Activated CD4-positive, alpha-beta T cell treated with anti-CD3 and anti-CD28 coated beads, Interleukin-10, Interleukin-2, amounts not matched to agents 100 ng/mL and 50 ng/mL, durations not matched to agents 16 hours and 8 hours (primary cell): ENCODE measurements at places on chromosomes 12 and 14.

DNA sequence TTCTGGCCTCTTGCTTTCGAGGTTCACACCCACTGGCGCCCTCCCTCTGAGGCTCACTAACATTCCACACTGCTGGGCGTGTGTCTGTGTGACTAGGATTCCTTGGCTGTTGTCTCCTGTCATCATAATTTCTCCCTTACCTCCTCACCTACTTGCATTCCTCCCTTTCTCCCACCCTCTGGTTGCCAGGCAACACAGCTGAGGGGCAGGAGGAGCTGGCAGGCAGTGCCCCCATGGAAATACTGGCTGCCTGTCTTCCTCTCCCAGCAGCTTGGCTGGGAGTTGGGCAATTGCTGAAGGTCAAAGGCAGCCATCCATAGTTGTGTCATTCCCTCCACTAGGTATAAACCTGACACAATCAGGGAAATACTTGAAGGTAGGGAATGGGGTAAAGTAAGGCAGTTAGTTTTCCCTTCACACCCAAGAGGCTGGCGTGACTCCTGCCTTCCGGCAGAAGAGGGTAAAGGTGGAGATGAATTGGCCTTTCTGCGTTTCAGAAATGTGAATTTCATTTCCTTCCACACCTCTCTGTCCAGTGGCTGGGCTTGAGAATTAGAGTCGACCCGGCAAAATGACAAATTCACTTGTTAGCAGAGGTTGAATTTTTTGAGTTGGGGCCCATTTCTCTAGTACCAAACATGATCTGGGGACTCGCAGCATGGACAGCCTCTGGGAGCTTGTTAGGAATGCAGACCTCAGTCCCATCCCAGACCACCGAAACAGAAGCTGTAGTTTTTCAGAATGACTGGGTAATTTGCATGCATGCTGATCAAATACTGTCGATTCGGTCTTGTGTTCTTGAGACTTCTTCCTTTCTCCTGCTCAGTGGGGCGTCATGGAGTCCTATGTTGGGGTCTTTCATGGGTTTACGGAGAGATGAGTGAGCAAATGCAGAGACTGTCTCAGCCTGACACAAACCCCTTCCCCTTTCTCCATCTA, 24.3 kb upstream of the EMP1 start:
- DNase-seq, result no peak

GRCh38 chr12:116053479-116054200, 223.9 kb downstream of the MED13L start:
- peak; percentile 11 for DNase-seq

DNA sequence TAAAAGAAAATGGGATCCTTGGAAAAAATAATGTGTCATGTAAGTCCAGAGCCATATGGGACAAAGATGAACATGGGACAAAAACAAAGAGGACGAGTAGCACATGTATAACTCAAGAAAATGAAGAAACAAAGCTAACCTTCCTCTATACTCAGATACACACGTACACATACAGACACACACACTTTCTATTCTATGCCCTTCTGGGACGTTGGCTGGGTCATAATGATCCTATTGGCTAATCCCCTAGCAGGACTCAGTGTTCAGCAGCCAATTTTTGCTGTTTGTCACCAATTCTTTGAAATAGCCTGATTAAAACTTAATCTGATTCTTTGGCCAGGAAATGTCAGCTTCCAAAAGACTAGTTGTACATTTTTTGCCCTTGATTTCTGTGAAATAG, 189.4 kb upstream of the FOXG1 start:
- DNase-seq, result no peak

DNA sequence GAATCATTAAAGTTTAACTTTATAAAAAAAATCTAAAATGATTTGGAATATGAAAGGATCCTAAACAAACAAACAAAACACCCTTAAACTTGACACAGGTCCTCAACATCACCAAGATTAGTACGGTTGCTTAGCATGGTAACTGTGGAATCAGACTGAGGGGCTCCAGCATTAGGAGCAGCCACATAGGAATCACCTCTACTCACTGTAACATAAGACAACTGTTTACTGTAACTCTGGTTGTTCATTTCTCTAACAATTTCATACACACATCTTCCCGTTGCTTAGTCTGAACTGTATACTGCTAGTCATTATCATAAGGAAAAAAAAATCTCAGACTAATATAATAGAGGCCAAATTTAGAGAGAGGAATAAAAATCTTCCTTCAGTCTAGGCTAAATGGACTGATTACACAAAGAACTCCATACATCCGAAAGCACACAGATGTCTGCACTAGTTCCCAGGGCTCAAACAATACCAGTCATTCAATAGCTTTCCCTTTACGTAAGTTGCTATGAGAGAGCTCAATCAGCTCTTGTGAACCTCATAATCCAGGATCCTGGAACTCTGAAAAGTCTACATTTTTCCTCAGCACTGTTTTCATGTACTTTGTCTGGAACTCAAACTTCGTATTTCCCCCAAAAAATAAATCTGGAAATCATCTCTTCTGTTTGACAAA, 26.0 kb downstream of the LRP6 start:
- no peak for DNase-seq

DNA sequence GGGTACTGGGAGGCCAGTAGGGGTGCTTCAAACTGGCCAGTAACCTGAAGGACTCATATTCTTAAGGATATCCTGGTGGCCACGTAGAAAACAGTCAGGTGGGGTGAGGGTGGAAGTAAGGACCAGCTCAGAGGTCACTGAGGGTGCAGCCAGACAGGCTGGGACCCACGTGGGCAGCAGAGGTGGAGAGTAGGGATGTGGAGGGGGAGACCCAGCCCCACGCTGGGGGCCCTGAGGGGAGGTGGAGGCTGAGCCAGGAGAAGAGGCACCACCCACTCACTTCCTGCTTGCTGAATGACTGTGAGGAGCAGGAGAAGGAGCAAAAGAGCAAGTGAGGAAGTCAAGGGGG, 12.6 kb upstream of the SERPINA3 start:
- DNase-seq, result no peak

- no peak for DNase-seq
Measured at GRCh38 chr12:26845984-26846383, 13.0 kb upstream of the ITPR2 start.

DNA sequence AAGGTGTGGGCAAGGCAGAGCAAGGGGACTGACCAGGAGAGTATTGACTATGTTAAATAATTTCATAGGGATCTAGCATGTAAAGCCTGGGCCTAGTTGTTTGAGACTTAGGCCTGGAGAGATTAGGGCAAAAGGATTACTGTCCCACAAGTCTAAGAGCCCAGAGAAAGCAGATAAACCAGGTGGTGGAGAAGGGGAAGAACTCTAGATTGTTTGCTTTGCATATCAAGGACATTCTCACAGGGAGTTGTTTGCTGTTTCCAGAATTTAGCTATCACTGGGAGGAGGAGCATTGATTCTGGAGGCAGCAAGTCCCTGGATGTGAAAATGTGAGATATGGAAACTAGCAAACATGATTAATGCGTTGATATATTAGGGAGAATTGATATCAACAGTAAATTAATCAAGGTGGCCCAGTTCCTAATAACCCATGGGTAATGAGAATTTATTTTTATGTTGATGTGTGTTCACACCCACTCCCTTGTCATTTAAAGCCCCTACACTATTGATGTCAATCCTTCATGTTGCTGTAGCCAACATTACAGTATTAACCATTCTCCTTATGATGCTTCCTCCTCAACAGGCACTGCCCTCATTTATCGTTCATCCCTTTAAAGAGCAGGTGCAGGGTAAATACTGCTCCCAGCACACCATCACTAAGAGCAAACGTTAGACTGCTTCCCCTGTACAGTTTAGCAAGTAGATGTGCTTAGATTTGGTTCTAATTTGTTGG, 1666.7 kb upstream of the FLRT2 start:
- DNase-seq, result no peak

GRCh38 chr14:88004506-88005036, 364 bp upstream of the GPR65 start:
- DNase-seq, result no peak

DNA sequence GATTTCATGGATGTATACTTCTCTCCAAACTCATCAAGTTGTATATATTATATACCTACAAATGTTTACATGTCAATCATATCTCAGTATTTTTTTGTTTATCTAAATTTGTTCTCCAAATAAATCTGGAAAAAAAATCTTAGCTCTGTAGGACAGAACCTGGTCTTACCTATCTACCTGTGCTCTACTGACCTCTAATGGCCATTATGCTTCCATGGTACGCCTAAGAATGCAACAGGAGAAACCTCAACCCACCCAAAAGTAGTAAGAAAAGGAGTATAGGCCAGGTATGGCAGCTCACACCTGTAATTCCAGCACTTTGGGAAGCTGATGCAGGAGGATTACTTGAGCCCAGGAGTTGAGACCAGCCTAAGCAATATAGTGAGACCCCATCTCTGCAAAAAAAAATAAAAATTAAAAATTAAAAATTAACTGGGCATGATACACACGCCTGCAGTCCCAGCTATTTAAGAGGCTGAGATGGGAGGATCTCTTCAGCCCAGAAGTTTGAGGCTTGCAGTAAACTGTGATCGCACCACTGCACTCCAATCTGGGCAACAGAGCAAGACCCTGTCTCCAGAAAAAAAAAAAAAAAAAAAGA, 8.7 kb downstream of the OR11H4 start:
- peak; percentile 13 for DNase-seq

DNA sequence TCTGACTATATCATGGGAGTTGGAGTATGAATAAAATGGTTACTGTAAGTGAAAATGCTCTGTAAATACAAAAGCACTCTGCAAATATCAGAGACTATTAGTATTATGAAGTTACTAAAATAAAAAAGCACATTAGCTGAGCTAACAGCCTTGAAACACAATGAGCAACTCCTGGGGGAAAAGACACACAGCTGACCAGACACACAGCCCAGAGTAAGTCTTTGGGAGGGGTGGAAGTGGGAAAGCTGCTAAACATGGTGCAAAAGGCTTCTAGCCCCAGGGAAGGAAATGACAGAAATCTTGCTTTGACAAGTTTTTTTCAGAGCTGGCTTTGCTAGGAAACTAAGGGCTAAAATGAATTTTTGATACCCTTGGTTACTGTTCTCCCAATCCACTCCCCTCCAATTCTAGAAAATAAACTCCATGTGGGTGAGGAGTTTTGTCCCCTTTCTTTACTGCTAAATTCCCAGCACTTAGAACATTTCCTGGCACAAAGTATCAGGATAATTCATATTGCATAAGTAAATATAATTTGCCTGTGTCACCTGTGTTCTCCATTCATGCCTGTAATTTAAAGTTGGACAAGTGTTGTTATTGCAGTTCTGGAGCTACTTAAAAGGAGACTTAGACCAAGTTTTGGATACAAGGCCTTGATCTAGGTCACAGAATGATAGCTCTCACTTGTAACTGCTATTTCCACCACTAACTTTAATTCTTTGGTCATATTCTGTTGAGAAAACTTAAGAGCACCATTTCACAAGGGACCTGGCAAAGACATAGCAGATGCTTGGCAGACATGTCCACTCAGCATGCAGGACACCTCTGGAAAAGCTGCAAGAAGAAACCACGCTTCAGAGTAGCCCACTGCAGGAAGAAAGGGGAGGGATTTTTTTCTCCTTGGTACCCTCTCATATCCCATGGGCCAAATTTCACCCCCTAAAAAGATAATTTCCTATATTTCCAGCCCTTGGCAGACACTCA, 19.0 kb upstream of the RAB3IP start:
- no peak for DNase-seq

- DNase-seq, result no peak
Measured at GRCh38 chr14:66503532-66503931, 4.4 kb upstream of the GPHN start.

- DNase-seq, result no peak
Measured at GRCh38 chr14:84024231-84024820, 1505.6 kb upstream of the FLRT2 start.

GRCh38 chr12:119685375-119685774, 17.4 kb downstream of the PRKAB1 start:
- DNase-seq, result no peak

DNA sequence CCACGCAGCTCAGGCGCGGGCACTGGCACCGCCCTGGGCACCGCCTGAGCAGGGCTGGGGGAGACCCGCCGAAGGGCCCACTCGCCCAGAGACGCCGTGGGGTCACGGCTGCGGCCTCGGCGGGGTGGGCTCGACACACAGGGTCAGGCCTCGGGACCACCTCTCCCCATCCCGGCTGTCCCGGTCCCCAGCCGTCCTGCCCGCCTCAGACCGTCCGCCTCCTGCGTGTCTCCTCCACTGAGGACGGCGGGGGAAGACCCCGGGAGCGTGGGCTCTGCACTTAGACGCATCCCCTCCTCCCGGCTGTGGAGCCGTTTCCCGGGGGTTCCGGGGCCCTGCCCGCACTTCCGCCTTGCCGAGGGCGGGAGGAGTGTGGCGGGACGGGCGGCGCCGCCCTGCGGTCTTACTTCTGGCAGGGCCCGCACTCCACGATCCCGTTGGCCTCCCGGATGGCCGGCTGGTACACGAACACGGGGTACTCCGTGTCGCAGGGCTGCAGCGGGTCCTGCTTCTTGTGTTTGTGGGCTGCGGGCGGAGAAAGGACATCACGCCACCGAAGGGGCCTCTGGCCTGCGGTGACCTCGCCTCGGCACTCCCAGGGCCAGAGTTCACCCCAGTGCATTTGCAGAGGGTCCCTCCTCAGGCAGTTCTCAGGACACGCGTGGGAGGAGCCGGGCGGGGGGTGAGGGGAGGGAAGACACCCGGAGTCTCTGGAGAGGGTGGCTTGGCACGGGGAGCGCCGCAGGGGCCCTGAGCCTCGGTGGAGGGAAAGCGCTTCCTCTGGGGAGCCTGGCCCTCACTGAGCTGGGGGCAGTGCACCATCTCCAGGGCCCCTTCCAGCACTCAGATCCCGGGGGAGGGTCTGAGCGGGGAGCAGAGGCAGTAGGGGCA, 23.1 kb upstream of the LRTM2 start:
- peak; percentile 72 for DNase-seq

DNA sequence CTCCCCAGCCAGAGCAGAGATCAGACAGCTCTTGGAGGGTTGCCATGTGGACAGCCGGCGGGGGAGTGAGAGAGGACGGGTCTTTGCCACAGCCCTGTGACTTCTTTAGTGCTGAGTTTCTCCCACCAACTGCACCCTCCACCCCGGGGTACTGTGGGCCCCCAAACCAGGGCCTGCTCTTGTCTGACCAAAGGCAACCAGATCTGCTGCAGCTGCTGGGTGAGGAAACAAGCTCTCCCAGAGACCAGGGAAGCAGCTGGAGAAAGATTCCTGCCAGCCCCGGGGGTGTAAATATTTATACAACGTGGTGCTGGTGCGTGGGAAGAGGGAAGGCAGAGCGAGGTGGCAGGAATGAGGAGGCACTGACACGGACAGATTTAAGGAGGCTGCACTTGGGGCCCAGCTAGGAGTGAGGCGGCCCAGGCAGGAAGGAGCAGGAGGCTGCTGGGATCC, 14.3 kb upstream of the ZFP36L1 start:
- no peak for DNase-seq
